ENCODE measurements at places on chromosomes 3 and 15. TPM values are rescaled to one million over a fixed set of nuclear protein-coding genes. Genes with fewer than 3 reads are reported as not detected.

DNA sequence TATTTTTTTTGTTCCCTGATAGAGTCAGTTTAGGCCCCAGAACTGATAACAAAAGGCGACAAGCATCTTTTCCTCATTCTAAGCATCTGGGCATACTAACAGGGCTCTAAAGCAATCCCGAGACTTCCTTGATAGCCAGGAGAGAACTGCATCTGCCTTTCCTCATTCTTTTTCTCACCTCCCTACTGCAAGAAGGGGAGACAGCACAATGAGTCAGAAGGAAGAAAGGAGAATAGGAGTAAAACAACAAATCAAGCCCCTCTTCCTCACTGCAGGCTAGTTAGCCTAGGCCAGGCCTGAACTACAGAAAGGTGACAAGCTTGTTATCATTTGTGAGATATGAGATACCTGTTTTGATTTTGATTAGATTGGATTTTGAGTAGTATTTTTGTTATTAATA is 97.9 kb downstream of the NAALADL2 start:
- DNase-seq = no peak

- no peak for DNase-seq
Observed at GRCh38 chr15:85950101-85950500, 129.6 kb upstream of the AGBL1 start.

Gene MOBP
- not detected for total RNA-seq

- no peak for DNase-seq
Observed at GRCh38 chr3:125045965-125046364, 9.8 kb downstream of the HEG1 start.

- DNase-seq = no peak
Observed at GRCh38 chr15:26887926-26888666, 21.2 kb downstream of the GABRA5 start.
